ENCODE measurements at places on chromosomes 12 and 14. TPM values are rescaled to one million over a fixed set of nuclear protein-coding genes. Genes with fewer than 3 reads are reported as not detected.
A peak's percentile ranks its signal among the peaks of the same experiment; 100 is the strongest.

DNA sequence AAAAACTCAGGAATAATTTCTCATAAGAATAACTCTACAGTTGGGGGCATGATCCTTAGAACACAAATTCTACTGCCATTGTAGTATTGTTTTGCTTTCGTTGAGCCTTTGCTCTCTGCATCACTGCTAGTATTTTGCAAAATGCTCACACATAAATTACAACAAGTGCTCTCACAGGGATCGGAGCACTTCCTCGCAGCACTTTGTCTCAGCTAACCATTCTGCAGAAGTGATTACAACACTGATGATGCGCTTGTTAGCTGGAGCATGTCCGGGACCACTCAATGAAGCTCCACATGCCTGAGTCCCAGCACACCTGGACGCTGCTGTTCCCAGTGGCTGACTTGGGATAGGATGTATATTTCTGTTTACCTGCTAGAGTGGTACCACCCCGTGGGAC, 31.6 kb downstream of the MOAP1 start:
- no peaks in the 10 kb centered on the region for H3K36me3 ChIP-seq
- no peak overlapping the region for H3K27ac ChIP-seq
- DNase-seq, result no peak
- H3K4me1 ChIP-seq, result no peaks in the 10 kb centered on the region
- H3K4me3 ChIP-seq, result no peak overlapping the region

ST8SIA1 gene
- total RNA-seq, result 0.28 TPM

GRCh38 chr12:118034429-118035189, 18.1 kb downstream of the RFC5 start:
- H3K36me3 ChIP-seq, result peaks cover 88% of the 10 kb centered on the region
- peaks cover 2% of the 10 kb centered on the region for H3K27me3 ChIP-seq
- peaks cover 48% of the 10 kb centered on the region for H3K4me1 ChIP-seq
- peak overlapping the region; percentile 99 for H3K27ac ChIP-seq
- DNase-seq, result no peak
- H3K4me3 ChIP-seq, result peak overlapping the region; percentile 57

DNA sequence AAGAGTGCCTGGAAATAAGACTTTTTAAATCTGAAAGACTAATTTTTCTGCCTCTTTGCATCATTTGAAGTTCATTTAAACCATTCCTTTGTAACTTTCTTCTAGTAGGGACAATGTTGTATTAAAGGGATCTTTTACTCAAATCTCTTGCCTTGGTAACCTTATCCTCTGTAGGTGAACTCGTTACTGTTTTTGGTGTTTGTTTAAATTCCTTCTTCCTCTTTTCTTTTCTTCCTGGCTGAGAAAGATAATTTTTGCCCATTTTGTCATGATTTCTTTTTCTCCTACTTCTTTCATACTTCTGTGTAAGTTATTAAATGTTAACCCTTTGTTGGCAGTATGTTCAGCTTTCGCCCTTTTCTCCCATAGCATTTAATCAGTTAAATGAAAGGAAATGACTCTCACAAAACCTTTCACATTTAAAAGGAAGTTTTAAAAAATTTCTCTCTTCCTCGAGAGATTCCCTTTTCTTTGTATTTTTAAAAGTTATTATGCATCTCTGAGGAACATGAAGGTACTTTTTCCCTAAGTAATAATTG, 10.3 kb downstream of the VEZT start:
- DNase-seq, result no peak
- peaks cover 20% of the 10 kb centered on the region for H3K36me3 ChIP-seq
- H3K4me3 ChIP-seq, result no peak overlapping the region
- peaks cover 12% of the 10 kb centered on the region for H3K4me1 ChIP-seq

PROX2 gene
- total RNA-seq, result not detected

- H3K4me1 ChIP-seq, result no peaks in the 10 kb centered on the region
- peaks cover 18% of the 10 kb centered on the region for H3K27me3 ChIP-seq
- H3K36me3 ChIP-seq, result no peaks in the 10 kb centered on the region
- no peak overlapping the region for H3K4me3 ChIP-seq
- no peak for DNase-seq
Measured at GRCh38 chr12:94707892-94708291, 57.5 kb upstream of the TMCC3 start.
